ENCODE measurements at places on chromosomes 12 and 14.

- peak; percentile 73 for DNase-seq
These were observed 4.1 kb downstream of the CKB start for GRCh38 chr14:103518422-103519042.

- peak; percentile 35 for DNase-seq
These were observed 636.6 kb downstream of the MED13L start for GRCh38 chr12:115640929-115641328.

DNA sequence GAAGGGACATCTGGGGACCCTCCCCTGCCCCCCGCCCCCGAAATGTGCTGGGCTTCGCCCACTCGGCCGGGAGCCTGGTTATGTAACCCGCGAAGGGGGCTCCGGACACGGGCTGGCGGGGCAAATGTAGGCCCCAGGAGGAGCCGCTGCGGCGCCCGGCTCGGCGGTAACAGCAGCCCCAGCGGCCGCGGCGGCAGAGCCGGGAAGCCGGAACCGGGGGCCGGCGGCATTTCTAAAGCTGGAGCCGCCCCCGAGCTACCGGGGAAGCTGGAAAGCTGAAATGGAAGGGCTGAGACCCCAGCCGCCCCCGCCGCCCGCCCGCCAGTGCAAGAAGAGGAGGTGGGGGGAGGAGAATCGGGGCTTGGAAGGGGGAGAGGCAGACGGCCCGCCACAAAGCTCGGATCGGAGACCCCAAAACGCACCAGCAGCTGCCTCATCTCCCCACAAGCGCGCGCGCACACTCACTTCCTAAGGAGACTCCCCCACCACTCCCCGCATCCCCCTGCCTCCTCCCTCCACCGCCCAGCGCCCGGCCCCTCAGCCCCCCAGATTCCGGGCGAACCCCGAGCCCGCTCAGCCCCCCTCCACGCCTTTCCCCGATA is 1.5 kb downstream of the KDM2B start:
- DNase-seq = peak; percentile 52

DNA sequence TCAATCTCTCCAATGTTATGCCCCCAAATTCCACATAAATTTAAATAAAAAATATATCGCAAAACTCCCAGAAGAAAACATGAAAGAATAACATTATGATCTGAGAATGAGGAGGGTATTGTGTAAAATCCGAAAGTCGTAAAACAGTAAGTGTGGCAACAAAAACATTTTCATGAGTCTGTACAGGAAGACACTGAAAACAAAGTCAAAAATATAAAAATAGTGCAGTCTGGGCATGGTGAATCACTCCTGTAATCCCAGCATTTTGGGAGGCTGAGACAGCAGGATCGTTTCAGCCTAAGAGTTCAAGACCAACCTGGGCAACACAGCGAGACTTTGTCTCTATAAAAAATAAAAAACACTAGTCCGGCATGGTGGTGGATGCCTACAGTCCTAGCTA is 57.1 kb downstream of the SPTLC2 start:
- no peak for DNase-seq

- DNase-seq = no peak
These were observed 71.8 kb downstream of the KIF26A start for GRCh38 chr14:104209985-104210816.

DNA sequence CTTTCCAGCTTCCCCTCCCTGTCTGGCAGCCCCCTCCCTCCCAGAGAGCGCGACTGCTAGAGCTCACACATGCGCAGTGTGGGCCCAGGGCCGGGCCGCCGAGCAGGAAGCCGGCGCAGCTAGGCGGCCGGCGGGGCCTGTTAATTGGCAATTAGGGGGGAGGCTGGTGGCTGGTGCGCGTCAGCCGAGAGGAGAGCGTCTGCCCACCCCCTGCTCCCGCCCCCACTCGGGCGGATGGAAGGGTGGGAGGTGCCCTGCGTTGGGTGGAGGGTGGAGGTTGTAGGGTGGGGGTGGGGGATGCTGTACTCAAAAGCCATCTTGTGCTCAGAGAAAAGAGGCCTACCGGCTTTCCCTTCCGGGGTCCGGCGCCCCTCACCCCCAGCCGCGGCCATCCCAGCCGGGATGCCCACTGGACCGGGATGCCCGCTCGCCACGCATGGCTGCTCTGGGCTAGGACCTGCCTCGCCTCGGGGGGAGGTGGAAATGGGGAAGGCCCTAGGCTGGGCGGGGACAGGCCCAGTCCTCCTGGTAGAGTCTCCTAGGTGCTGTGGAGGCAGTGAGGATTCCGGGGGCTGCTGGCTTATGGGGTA is 9.2 kb downstream of the HOXC8 start:
- DNase-seq = peak; percentile 93

GRCh38 chr12:94831081-94831751 is 172.3 kb downstream of the NDUFA12 start:
- DNase-seq = no peak

- peak; percentile 44 for DNase-seq
These were observed 118.4 kb upstream of the EVL start for GRCh38 chr14:99946652-99947489.

DNA sequence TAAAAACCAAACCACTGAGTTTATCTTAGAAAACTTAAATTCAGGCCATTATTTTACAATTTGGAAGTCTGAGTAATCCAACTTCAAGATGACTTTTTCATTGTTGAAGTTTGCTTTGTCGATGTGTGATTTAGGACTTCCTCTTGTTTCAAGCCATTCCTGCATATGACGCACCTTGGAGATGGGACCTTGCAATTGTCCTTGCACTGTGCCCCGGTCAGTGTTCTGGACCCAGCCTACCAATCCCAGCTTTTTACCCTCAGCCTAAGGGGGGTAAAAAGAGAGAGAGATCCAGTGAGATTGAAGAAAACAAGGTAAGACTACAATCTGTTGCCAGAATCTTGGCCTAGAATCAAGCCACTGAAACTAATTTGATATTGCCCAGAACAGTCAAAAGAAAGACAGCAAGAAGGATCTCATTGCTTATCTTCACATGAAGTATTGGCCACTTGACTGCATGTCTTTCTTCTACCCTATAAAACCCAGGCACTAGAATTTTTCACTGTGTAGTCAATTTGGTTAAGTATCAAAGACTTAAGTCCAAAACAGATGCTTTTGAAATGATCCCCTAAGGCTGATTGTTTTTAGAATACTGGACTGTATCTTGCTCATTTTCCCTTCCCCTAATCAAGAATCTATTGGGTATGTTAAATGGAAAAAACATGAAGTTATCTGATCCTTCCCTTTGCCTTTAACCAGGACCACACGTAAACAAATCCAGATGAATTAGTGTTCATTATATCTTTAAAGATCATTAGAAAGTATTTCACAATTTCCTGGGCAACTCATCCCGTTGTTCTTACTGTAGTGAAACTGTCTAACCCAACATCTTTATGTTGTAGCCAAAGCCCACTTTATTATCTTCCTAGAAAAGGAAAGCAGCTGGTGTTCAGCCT is 2.4 kb upstream of the MLH3 start:
- peak; percentile 69 for DNase-seq

GRCh38 chr14:23478109-23478759 is 8.7 kb downstream of the NGDN start:
- peak; percentile 83 for DNase-seq

- DNase-seq = no peak
These were observed 6.5 kb upstream of the ATP23 start for GRCh38 chr12:57934819-57935218.

- peak; percentile 8 for DNase-seq
These were observed 40.3 kb upstream of the NTF3 start for GRCh38 chr12:5391653-5392052.

DNA sequence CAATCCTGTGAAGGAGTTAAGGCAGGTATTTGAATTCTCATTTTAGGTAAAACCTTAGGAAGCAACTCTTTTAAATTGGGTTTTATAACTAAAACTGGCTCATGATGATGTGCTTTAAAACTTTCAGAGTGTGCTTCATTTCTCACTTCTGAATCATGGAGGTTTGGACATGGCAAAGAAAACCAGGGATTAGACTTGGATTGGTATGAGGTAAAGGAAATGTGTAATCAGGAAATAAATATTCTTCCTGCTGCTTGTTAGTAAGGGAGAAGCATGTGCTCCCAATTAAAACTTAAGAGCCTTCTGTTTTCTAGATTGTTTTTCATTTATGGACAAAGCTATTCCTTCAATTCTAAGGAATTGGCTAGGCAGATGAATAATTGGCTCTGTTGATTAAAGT is 57.4 kb downstream of the FBXO33 start:
- DNase-seq = peak; percentile 79

GRCh38 chr14:102150744-102151143 is 11.0 kb downstream of the WDR20 start:
- no peak for DNase-seq

- peak; percentile 16 for DNase-seq
These were observed 104.2 kb upstream of the ABCD2 start for GRCh38 chr12:39723831-39724230.
